ENCODE measurements at places on chromosomes 6 and 20. TPM values are rescaled to one million over a fixed set of nuclear protein-coding genes. Genes with fewer than 3 reads are reported as not detected.

The SLC22A3 gene
- total RNA-seq, result 0.28 TPM

The DNAAF9 gene
- 2.8 TPM for total RNA-seq

The CST7 gene
- total RNA-seq, result 15.5 TPM

The KCNK17 gene
- 1.0 TPM for total RNA-seq

The TMEM74B gene
- 0.47 TPM for total RNA-seq

The VGLL2 gene
- total RNA-seq, result not detected

The PHACTR2 gene
- total RNA-seq, result 9.8 TPM

The ZFP57 gene
- total RNA-seq, result 0.09 TPM

The ZBP1 gene
- 2.0 TPM for total RNA-seq

GRCh38 chr6:149137594-149137993, 179.9 kb upstream of the TAB2 start:
- no peaks in the 10 kb centered on the region for H3K36me3 ChIP-seq
- H3K27ac ChIP-seq, result no peak overlapping the region

DNA sequence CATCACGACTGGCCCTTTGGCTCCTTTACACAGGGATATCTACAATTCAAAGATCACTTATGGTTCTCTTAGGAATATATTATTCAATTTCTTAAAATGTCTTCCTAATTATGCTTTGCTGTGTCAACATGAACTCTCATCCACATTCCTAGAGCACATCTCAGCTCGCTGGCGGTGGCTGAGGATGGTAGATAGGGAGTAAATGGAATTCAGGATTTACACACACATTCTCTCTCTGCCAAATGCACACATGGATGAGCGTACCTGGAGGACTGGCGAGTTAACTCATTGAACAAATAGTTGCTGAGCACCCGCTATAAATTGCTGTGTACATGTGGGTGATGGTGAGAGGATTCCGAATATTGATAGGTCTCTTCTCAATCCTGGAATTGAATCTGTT, 4.8 kb upstream of the MRPS10 start:
- H3K4me3 ChIP-seq, result no peak overlapping the region
- no peak for DNase-seq
- H3K27ac ChIP-seq, result no peak overlapping the region

- no peak overlapping the region for H3K4me3 ChIP-seq
- DNase-seq, result no peak
- H3K27me3 ChIP-seq, result peaks cover 35% of the 10 kb centered on the region
- H3K27ac ChIP-seq, result no peak overlapping the region
- no peaks in the 10 kb centered on the region for H3K36me3 ChIP-seq
Observed at GRCh38 chr20:43191946-43192863, 2.5 kb upstream of the PTPRT start.

- H3K27me3 ChIP-seq, result no peaks in the 10 kb centered on the region
- no peaks in the 10 kb centered on the region for H3K36me3 ChIP-seq
- no peak overlapping the region for H3K27ac ChIP-seq
- DNase-seq, result no peak
- no peaks in the 10 kb centered on the region for H3K4me1 ChIP-seq
- H3K4me3 ChIP-seq, result no peak overlapping the region
Observed at GRCh38 chr6:113363866-113364265, 493.3 kb upstream of the MARCKS start.

DNA sequence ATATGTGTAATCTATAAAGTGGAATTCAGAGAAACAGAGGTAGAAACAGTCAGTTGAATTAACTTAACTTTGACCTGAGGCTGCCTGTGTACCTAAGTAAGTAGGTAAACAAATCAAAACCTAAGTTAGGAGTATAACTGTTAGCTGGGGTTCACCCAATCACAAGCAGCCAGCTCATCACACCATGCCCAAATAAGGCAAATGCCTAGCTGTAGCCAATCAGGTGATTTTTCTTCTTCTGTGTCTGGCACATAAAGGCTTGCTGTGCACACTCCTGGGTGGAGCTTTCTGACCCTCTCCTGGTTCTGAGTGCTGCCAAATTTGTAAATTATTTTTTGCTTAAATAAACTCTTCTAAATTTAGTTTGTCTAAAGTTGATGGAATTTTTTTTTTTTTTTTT, 54.7 kb upstream of the TRIM39 start:
- no peak for DNase-seq
- no peaks in the 10 kb centered on the region for H3K4me1 ChIP-seq
- no peak overlapping the region for H3K4me3 ChIP-seq
- no peak overlapping the region for H3K27ac ChIP-seq
- H3K36me3 ChIP-seq, result no peaks in the 10 kb centered on the region
- no peaks in the 10 kb centered on the region for H3K27me3 ChIP-seq

DNA sequence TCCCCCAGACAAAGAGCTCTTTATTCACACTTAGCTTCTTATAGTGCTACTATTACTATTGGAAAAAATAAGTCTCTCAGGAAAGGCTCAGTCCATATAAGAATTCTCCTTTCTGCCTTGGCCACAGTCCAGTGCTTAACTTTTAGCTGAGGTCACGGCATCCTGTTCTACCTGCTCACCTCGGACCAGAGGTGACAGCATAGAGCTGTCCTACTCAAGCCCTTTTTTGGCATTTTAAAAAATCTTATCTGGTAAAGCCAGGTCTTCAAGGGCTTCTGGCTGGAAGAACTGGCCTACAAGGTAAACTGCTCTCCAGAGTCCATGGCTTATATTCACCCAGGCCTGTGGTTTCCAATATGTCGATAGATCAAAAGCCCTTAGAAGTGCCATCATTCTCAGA, 109.7 kb downstream of the RCAN2 start:
- no peak overlapping the region for H3K4me3 ChIP-seq
- H3K4me1 ChIP-seq, result peaks cover 3% of the 10 kb centered on the region
- DNase-seq, result no peak
- H3K27me3 ChIP-seq, result no peaks in the 10 kb centered on the region

DNA sequence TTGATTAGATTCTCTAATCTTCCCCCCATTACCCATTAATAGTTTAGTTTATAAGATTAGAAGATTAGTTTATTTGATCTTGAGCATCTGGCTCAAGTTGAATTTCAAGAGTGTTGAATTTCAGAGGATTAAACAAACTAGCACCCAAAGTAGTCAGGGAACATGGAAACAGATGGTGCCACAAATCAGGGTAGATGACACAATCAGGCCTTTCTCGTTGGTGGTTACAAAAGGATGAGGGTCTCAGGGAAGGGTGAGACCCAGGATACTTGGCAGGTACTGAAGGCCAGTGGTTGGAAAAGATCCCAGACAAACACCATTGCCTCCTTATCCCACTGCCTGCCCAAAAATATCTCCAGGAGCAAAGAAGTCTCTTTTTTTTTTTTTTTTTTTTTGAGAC, 29.5 kb upstream of the ADGRF1 start:
- H3K4me3 ChIP-seq, result no peak overlapping the region
- no peak for DNase-seq
- no peaks in the 10 kb centered on the region for H3K36me3 ChIP-seq
- no peaks in the 10 kb centered on the region for H3K27me3 ChIP-seq

DNA sequence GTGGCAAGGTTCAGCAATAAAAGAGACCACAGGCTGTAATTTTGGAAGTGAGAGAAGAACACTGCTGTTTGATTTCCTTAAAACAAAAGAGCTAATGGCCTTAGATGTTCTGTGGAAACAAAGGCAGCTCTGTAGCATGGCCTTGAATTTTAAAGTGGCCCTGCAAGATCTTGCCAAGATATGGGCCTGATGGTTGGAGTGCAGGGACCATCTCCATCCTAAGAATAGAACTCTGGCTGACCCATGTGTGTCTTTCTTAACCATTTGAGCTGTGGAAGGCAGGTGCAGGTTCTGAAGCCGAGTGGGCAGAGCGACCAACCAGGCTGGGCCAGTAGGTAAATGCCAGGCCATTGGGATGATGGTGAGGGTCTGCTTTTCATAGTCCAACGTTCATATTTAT, 73.8 kb upstream of the VSTM2L start:
- no peak overlapping the region for H3K27ac ChIP-seq
- H3K4me1 ChIP-seq, result peaks cover 1% of the 10 kb centered on the region
- no peak overlapping the region for H3K4me3 ChIP-seq
- H3K36me3 ChIP-seq, result no peaks in the 10 kb centered on the region

- H3K27me3 ChIP-seq, result no peaks in the 10 kb centered on the region
- peaks cover 36% of the 10 kb centered on the region for H3K36me3 ChIP-seq
- H3K4me1 ChIP-seq, result peaks cover 22% of the 10 kb centered on the region
- no peak overlapping the region for H3K4me3 ChIP-seq
- no peak for DNase-seq
Observed at GRCh38 chr20:32365564-32365963, 7.4 kb downstream of the ASXL1 start.

GRCh38 chr6:27312146-27312949, at the start of gene POM121L2:
TSS of gene POM121L2 (minus strand) at chr6:27312273. CDS start at chr6:27312170, 103 bp downstream.
- H3K36me3 ChIP-seq, result no peaks in the 10 kb centered on the region
- H3K27ac ChIP-seq, result no peak within 1 kb of the TSS
- peak within 1 kb of the TSS; percentile 45 for H3K4me3 ChIP-seq
- peaks cover 23% of the 10 kb centered on the region for H3K27me3 ChIP-seq
- peaks cover 11% of the 10 kb centered on the region for H3K4me1 ChIP-seq

DNA sequence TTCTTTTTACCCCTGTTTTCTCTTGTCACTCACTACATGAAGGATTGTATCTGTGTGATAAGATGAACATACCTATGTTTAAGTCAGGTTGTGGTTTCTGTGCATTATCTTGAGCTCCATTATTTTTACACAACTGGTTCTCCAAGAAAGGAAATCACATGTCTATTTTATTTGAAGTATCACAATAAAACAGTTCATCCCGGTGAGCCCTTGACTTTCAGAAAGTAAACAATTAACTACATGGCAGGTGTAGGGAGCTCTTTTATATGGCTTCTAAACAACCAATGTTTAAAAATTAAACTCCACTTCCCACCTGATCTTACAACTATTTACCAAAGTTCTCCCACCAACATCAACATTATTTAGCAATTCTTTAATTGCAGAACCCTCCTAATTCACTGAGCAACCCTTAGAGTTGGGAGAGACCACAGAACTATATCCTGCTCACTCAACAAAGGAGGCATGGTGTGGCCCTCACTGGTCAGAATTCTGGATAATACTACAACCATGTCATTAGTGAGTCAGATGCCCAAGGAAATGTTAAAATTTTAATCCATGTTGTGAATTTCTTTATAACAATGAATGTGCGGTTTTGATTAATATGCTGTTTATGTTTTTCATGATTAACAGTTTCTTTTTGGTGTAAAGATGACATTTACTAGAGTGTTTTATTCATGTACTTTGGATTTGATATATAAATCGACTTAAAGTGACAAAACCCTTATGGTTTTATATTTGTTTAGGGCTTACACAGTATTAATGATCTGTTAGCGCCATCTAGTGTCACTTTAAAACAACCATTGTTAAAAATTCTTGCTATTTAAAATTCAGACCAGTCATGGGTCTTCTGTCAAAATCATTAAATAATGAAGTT, 50.0 kb upstream of the SCGN start:
- DNase-seq, result peak; percentile 40
- H3K4me3 ChIP-seq, result no peak overlapping the region
- H3K36me3 ChIP-seq, result peaks cover 17% of the 10 kb centered on the region
- no peaks in the 10 kb centered on the region for H3K27me3 ChIP-seq

- H3K4me1 ChIP-seq, result no peaks in the 10 kb centered on the region
- no peak for DNase-seq
- no peaks in the 10 kb centered on the region for H3K27me3 ChIP-seq
- peaks cover 8% of the 10 kb centered on the region for H3K36me3 ChIP-seq
- H3K27ac ChIP-seq, result no peak overlapping the region
Observed at GRCh38 chr6:100512203-100512862, 47.6 kb upstream of the SIM1 start.

DNA sequence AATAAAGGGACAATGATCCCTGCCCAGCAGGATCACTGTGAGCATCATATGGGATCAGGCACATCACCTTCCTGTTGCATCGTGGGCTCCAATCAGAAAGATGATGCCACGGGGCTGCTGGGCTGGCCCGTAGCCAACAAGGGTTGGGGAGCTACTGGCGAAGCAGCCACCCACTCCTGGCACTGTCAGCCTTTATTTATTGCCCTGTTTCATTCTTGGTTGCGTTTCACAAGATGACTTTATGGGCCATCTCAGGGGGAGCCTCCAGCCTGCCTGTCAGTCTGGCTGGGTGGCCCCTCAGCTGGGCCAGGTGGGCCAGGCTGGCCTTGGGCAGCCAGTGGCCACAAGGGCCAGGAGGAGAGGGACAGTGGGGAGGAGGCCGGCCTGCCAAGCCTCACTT, 17.3 kb downstream of the VSTM2L start:
- H3K4me3 ChIP-seq, result no peak overlapping the region
- peaks cover 41% of the 10 kb centered on the region for H3K27me3 ChIP-seq
- no peaks in the 10 kb centered on the region for H3K36me3 ChIP-seq
- no peak for DNase-seq
- H3K4me1 ChIP-seq, result no peaks in the 10 kb centered on the region

DNA sequence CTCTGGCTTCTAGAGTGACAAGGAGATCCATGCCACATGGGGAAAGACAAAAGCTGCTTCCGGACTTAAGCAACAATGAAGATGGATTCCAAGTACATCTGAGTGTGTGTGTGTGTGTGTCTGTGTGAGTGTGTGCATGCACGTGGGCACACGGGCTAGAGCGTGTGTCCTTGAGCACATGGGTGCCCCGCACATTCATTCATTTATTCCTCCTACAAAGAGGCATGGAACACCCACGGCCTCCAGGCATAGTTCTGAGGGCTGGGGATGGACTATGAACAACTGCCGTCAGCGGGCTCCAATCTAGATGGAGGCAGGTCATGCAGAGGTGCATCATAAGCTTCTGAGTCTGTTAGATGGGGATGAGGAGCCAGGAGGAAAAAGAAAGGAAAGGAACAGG, 49.1 kb downstream of the GRM4 start:
- H3K27ac ChIP-seq, result no peak overlapping the region
- DNase-seq, result no peak
- H3K4me1 ChIP-seq, result no peaks in the 10 kb centered on the region
- H3K27me3 ChIP-seq, result peaks cover 28% of the 10 kb centered on the region
- H3K36me3 ChIP-seq, result no peaks in the 10 kb centered on the region

DNA sequence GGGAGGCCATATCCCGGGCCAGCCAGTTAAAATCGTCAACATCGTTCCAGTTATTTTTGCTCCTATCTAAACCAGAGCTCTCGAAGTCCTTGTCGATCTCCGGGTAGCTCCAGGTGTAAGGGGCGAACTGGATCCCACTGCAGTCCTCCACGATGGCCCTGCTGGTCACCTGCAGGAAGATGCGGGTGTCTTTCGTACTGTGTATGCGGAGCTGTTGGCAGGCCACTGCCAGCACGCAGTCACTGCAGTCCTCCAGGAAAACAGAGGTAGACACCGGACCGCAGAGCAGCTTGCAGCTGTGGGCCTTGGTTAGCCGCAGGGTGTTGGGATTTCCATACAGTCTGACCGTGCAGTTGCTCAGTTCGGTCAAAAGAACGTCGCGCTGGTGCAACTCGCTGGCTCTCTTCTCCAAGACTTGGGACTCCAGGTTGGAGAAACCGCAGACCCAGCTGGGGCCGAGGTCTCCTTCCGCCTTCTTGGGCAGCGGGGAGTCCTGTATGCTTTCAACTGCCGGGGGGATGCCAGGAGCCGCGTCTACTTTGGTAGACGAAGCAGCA, 742 bp downstream of the TBCC start:
- H3K4me1 ChIP-seq, result peaks cover 12% of the 10 kb centered on the region
- H3K27ac ChIP-seq, result peak overlapping the region; percentile 95
- no peaks in the 10 kb centered on the region for H3K27me3 ChIP-seq
- H3K36me3 ChIP-seq, result no peaks in the 10 kb centered on the region

Data from thymus (tissue), 14 donors.